ENCODE measurements at places on chromosomes 13 and 19.

- no peak for DNase-seq
Measured at GRCh38 chr19:33523167-33523566, 1.6 kb upstream of the PEPD start.

DNA sequence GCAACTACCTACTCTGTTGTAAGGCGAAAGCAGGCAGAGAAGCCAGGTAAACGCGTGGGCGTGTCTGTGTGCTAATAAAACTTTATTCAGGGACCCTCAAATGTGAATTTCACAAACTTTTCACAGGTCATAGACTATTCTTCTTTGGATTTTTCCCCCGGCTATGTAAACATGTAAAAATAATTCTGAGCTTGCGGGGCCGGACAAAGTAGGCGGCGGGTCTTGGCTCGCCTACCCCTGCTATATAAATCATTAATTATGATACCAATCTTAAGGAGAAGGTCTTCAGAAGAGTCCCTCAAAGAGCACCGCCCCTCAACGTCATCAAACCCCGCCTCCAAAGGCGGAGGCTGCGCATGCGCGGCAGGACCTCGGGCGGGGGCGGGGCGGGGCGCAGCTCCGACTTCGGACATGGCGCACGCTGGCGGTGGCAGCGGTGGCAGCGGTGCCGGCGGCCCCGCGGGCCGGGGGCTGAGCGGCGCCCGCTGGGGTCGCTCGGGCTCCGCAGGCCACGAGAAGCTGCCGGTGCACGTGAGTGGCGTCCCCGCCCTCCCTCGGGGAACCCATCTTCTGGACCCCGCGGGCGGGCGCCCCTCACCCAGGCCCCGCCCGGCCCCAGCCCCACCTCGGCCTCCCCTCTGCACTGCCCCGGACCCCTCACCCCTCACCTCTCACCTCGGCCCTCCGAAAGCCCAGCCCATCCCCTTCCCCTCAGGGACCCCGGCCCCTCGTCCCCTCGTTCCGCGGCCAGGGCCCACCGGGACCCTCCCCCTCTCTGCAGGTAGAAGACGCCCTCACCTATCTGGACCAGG, at the start of gene SIN3B:
TSS of gene SIN3B (plus strand) at position 389 of the 812 bp plus-strand sequence. CDS start at position 412, 23 bp downstream.
- DNase-seq, result peak; percentile 87

GRCh38 chr13:51269039-51269438, 46.8 kb downstream of the FAM124A start:
- no peak for DNase-seq

DNA sequence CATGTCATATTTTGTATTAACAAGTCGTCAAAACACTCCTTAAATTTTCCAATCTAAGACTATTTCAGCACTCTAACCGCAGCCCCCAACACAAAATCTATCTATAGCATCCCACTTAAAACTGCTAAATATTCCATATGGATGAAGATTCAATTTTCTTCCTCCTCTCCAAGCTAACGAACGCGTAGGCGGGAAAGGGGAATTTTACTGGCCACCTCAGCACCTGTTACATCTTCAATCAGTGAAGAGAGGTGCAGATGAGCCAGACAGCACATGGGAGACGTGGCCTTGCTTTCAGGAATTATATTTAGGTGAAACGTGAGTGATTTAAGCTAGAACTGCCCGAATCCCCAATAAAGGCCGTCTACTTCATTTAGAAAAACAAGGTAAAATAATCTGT, 1.1 kb downstream of the RBM26 start:
- no peak for DNase-seq

DNA sequence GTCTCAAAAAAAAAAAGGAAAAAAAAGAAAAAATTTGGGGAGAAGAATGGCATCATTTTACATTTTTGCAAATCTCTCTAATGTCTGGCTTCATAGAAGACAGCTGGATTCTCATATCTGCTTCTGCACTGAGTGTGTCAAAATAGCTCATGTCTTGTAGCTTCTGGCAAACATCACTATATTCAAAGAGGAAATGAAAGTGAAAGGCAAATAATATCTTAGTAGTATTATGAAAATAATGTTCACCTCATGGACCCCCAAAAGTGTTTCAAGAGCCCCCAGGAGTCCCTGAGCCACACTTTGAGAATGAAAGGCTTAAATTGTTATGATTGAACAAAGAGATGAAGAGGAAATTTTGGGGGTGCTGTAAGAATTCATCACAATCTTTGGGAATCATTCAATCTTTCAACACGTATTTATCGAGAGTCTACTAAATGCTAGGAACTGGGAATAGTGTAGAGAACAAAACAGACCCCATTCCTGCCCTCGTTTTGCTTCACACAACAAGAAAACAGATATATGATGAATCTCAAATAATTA, 1.2 kb upstream of the SLC6A16 start:
- DNase-seq, result no peak

DNA sequence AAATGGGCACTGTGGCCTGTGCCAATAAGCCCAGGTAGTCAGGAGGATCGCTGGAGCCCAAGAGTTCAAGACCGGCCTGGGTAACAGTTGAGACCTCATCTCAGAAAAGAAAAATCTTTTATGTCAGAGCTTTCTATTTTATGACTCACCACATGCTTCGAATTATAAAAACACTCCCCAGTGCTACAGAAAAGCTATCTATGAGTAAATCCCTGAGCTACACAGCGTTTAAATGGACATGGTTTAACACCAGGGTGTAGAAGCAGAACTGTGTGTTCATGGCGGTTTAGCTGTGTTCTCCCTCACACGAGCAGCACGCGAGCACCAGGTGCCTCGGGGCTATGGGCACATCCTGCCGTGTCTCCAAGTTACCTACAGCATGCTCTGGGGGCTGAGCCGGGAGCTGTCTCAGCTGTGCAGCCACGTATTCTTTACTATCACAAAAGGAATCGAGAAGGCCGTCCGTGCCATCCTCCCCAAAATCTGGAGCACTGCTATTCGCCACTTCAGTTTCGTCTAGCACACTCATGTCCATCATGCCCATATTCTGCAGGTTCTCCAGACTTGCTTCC, 6.7 kb downstream of the SAFB2 start:
- no peak for DNase-seq

- peak; percentile 30 for DNase-seq
Measured at GRCh38 chr13:95176611-95177259, 124.5 kb downstream of the ABCC4 start.

GRCh38 chr19:32012206-32012605, 333.2 kb upstream of the ZNF507 start:
- DNase-seq, result no peak

- peak; percentile 100 for DNase-seq
Measured at GRCh38 chr19:44890366-44891015, 563 bp upstream of the TOMM40 start.

- DNase-seq, result peak; percentile 27
Measured at GRCh38 chr13:113292021-113292862, 4.8 kb upstream of the LAMP1 start.

GRCh38 chr13:36414461-36414860, 17.8 kb upstream of the CCNA1 start:
- DNase-seq, result no peak

GRCh38 chr19:45283443-45284033, 32.5 kb downstream of the MARK4 start:
- DNase-seq, result no peak

GRCh38 chr13:113827021-113827420, 36.9 kb downstream of the GAS6 start:
- no peak for DNase-seq

- DNase-seq, result peak; percentile 8
Measured at GRCh38 chr19:33440682-33441081, 67.2 kb downstream of the CEBPG start.

DNA sequence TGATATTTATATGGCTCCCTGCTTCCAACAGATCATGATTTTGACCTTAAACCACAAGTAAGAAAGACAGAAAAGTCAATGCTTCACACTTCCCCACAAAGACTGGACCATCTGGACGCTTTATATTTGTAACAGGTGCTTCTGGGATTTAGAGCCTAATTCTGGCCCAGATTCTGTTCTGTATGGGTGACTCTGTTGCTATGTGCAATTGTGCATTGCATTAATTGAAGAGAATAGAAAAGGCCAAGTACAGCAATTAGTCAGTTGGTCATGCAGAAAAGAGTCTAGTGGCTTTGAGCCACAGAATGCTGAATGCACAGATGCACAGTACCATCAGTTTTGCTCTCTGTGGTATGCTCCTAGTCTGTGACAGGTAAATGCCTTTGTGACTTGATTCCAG, 657.4 kb upstream of the ATXN8OS start:
- DNase-seq, result no peak

DNA sequence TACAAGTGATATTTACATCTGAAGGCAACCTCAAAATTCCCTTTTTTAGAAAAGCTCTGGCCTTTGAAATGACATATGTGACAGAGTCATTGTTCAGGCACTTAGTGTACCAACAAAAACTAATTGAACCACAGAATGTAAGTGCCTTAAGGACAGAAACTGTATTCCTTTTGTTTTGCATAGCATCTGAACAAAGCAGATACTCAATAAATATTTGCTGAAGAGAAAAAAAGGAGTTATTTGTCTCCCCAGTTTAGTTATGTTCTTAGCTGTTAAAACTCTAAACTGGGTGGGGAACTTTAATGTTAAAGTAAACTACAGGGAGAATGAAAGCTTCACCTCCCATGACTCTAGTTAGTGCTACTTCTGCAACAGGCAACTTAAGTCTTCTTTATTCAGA, 56.8 kb upstream of the KLF5 start:
- DNase-seq, result no peak

- DNase-seq, result no peak
Measured at GRCh38 chr19:15320116-15320515, 12.2 kb downstream of the BRD4 start.

- peak; percentile 78 for DNase-seq
Measured at GRCh38 chr19:1503089-1503924, 9.5 kb downstream of the ADAMTSL5 start.

GRCh38 chr19:1483979-1484428, 5.0 kb upstream of the C19orf25 start:
- no peak for DNase-seq

DNA sequence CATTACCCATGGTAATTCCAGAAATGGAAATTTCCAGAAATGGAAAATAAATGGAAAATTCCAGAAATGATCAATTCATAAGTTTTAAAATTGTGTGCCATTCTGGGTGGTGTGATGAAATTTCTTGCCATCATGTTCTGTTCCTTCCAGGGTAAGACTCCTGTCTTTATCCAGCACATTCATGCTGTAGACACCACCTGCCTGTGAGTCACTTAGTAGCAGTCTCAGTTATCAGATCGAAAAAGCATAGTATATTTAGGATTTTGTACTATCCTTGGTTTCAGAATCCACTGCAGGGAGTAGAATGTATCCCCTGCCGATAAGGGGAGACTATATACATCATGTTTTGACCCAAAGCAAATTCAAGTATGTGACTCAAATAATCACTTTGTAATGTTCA, 26.7 kb upstream of the CSNK1A1L start:
- DNase-seq, result no peak

DNA sequence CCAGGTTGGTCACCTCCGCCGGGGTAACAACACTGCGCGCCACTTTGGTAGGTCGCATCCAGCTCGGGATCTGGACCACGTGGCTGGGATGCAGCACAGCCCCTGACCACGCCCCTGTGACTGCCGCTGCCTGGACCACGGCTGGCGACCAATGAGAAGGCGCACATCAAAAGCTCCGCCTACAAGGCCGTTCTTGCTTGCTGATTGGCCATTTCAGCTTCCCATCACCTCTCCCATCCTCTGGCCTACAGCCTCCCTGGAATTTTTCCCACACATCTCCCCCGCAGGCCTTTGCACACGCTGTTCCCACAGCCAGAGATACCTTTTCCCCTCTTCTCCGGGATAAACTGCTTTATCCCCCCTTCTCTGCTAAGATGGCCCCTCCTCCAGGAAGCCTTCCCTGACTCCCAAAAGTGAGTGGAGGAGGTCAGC, 12.5 kb upstream of the MAP1S start:
- DNase-seq, result no peak

- no peak for DNase-seq
Measured at GRCh38 chr13:27556109-27556508, 64.2 kb downstream of the LNX2 start.

GRCh38 chr13:49527123-49527522, 31.4 kb downstream of the PHF11 start:
- DNase-seq, result no peak

- DNase-seq, result no peak
Measured at GRCh38 chr19:48946463-48947257, 8.0 kb upstream of the BAX start.

GRCh38 chr19:48613852-48614435, 932 bp downstream of the FAM83E start:
- DNase-seq, result no peak

DNA sequence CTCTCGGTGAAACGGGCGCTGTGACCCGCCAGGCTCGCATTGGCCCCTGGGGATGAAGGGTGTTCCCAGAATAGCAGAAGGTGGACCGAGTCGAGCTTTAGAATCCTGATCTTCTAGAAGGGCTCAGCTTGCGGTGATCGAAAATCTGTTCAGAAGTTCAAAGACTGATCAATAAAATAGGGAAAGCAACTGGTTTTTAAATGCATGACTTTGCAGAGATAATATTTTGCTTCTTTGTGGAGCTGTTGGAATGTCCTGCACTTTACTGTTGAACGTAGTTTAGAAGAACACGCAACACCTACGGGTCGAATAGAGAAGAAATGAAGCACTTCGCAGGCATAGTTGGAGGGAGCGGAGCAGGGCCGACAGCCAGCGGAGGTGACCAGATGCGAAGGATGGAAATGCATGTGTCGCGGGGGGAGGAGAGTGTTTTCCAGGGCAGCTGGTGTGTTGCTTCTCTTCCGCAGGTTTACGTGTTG, 766 bp downstream of the CEBPG start:
- peak; percentile 32 for DNase-seq

GRCh38 chr13:45301263-45301662, 39.7 kb downstream of the TPT1 start:
- DNase-seq, result no peak

- no peak for DNase-seq
Measured at GRCh38 chr13:60043262-60043661, 120.5 kb downstream of the DIAPH3 start.

DNA sequence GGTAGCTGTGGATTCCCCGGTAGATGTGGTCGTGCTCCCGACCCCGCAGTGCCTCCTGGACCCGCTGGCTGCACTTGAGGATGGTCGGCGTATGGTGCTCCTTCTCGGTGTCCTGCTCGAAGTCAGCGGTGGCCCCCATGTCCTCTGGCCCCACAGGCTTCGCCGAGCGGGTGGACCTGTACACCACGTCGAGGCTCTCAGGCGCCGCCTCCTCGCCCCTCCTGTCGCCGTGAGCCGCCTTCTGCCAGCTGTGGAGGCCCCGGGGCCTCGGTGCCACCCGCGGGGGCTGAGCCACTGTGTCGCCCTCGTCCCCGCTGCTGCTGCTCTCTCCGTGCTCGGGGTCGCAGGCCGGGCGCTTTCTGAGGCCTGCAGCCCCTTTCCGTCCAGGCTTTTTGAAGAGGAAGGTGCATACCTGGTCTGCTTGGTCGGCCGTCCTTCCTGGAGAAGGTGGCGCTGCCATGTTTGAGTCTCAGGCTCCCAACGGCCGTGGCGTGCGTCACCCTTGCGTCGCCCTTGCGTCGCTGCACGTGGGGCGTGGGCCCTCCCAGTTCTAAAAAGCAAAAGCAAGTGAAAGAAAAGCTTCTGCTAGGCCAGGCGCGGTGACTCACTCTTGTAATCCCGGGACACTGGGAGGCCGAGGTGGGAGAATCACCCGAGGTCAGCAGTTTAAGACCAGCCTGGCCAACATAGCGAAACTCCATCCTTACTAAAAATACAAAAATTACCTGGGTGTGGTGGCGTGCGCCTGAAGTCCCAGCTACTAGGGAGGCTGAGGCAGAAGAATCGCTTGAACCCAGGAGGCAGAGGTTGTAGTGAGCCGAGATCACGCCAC, at the start of gene RNF113B:
TSS of gene RNF113B (minus strand) at position 493 of the 832 bp plus-strand sequence. CDS start at position 460, 33 bp downstream.
- no peak for DNase-seq

Measured in activated naive CD4-positive, alpha-beta T cell treated with anti-CD3 and anti-CD28 coated beads, Interleukin-2, amount 10 ng/mL, durations not matched to agents 7 days and 5 days (primary cell).